BJ (cell line): ENCODE measurements at places on chromosomes 12 and 14. TPM values are rescaled to one million over a fixed set of nuclear protein-coding genes. Genes with fewer than 3 reads are reported as not detected.

PTHLH gene
- 0.10 and 0.22 TPM in 2 replicates for polyA plus RNA-seq

OTOGL gene
- polyA plus RNA-seq, result 0.10 TPM in 2 replicates

CDH24 gene
- polyA plus RNA-seq, result 9.0 and 14.8 TPM in 2 replicates

PWP1 gene
- polyA plus RNA-seq, result 53.4 and 73.8 TPM in 2 replicates

ARHGDIB gene
- polyA plus RNA-seq, result 22.7 and 31.7 TPM in 2 replicates

RFLNA gene
- 0.05 TPM in 1 of 2 replicates, not detected in the other for polyA plus RNA-seq

SCAF11 gene
- 25.2 and 65.0 TPM in 2 replicates for polyA plus RNA-seq

SYT1 gene
- 0.70 and 1.3 TPM in 2 replicates for polyA plus RNA-seq

CLEC2D gene
- 1.7 and 3.6 TPM in 2 replicates for polyA plus RNA-seq

OR4E2 gene
- polyA plus RNA-seq, result not detected in 2 replicates

EML5 gene
- polyA plus RNA-seq, result 1.2 and 2.6 TPM in 2 replicates
